Stimulated activated CD4-positive, alpha-beta T cell treated with anti-CD3 and anti-CD28 coated beads, Interleukin-1b, Interleukin-23, amount 100 ng/mL, for 1 hour (primary cell): ENCODE measurements at places on chromosomes 2 and 18.

DNA sequence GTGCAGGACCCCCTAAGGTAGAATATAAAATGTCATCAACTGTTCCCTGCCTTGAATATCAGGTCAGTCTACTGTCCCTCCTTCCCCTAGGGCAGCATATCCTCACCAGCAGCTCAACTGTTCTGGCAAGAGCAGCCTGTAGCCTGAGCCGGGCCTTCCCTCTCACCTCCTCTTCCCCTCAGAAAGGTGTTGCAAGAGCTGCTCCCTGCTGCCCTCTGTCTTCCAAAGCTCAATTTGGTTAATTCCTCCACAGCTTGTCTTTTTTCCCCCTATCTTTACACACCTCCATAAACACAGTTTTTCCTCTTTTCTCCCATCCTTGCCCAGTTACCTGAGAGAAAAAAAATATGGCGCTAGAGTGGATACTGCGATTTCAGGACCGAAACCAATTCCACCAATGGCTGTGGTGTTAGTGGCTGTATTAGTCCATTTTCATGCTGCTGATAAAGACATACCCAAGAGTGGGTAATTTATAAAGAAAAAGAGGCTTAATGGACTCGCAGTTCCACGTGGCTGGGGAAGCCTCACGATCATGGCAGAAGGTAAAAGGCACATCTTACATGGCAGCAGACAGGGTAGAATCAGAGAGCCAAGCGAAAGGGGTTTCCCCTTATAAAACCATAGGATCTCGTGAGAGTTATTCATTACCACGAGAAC is 184.7 kb downstream of the MREG start:
- no peak for DNase-seq

DNA sequence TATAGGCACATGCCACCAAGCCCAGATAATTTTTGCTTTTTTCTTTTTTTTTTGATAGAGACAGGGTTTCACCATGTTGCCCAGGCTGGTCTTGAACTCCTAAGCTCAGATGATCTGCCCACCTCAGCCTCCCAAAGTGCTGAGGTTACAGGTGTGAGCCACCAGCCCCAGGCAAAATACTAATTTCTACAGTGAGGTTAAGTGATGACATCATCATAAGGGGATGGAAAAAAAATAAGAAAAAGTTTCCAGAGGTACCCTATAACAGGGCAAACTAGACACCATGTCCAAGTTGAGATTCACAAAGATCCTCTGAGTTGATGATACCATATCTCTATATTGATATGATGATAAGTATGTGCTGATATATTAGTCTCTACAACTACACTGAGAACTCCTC is 163.7 kb upstream of the ACVR2A start:
- no peak for DNase-seq

DNA sequence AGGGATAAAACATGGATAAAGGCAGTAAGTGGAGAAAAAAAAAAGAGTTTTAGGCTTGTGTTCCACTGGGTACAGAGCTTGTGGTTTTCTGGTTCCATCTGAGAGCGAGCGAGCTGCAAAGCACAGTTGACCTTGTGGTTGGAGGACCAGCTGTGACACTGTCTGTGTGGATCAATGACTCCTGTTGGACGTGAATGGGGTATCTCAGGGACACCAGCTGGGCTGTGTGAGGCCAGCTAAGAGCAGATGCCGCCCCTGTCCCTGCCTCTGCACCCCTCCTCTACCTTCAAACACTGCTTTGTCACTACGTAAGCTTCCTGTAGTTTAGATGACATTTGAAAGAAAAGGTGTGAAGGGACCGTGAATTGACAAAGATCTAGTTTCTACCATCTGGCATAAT is 67.8 kb downstream of the QPCT start:
- DNase-seq: no peak

DNA sequence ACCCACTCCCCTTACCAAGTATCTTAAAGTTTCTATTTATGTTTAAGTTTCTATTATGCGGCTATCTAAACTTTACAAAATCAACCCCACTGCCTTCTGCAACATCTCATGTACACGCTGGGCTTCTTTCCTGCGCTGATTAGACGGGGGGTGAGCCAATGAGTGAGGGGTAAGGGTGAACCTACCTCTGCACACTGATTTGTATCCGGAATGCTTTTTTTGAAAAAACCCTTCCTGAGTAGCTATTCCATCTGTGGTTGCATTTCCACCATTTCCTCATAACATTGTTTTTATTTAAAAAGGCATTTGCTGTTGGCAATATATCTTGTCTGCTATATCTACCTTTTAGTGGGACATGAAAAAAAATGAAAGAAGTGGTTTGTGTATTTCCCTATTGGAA is 6.3 kb downstream of the ALPG start:
- DNase-seq: no peak

DNA sequence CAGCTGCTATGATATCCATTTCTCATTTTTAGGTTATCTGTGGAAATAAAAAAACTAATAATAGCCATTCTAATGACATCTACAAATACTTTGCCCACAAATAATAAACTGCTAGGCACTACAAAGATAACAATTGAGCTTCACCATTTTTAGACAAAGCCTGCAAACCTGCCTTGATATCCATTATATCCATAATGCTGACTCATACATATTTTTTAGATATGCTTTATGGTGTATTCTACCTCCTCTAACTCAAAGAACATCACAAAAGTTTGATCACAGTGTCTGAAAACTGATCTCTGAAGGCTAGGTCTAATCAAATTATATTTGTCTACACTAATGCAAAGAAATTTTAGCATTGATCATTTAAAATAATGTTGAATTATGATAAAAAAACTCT is 138.4 kb downstream of the HNMT start:
- no peak for DNase-seq

DNA sequence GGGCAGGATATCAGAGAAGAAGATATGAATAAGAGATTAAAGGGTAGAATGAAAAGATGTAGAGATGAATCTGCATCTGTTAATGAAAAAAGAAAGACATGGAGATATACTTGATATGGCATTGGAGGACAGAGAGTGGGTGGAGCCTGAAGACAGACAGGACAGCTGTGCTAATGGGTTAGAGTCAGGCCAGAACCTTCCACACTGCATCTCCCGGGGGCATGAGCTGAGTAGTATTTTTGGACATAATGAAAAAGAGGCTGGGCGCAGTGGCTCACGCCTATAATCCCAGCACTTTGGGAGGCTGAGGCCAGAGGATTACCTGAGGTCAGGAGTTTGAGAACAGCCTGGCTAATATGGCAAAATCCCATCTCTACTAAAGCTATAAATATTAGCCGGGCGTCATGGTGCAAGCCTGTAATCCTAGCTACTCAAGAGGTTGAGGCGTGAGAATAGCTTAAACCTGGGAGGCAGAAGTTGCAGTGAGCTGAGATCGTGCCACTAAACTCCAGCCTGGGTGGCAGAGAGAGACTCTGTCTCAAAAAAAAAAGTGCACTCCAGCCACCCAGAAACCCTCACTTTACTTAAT is 11.4 kb downstream of the FLACC1 start:
- DNase-seq: no peak
